ENCODE measurements at places on chromosomes 12 and 14. TPM values are rescaled to one million over a fixed set of nuclear protein-coding genes. Genes with fewer than 3 reads are reported as not detected.

The BHLHE41 gene
- 200 TPM for total RNA-seq

The TRPV4 gene
- total RNA-seq, result 0.87 TPM

The KRT73 gene
- not detected for total RNA-seq

The PLEKHD1 gene
- 2.2 TPM for total RNA-seq

The OTX2 gene
- total RNA-seq, result not detected

The KIF21A gene
- total RNA-seq, result 167 TPM

The CLEC2A gene
- not detected for total RNA-seq

The TPH2 gene
- 1.1 TPM for total RNA-seq

The LARP4 gene
- total RNA-seq, result 55.8 TPM

The DACT1 gene
- total RNA-seq, result 10.1 TPM

The RNASE3 gene
- total RNA-seq, result 1.6 TPM

The TAS2R7 gene
- total RNA-seq, result 0.71 TPM

The MANSC1 gene
- total RNA-seq, result 27.9 TPM

The MEG3 gene
- total RNA-seq, result 717 TPM

The TMPRSS12 gene
- total RNA-seq, result not detected

The MYF6 gene
- total RNA-seq, result not detected

The GLI1 gene
- total RNA-seq, result 6.3 TPM

The TTC7B gene
- total RNA-seq, result 151 TPM

The RD3L gene
- total RNA-seq, result not detected

The SRGAP1 gene
- total RNA-seq, result 18.3 TPM

The DTX3 gene
- 148 TPM for total RNA-seq

The CD4 gene
- total RNA-seq, result 8.8 TPM
